ENCODE measurements at places on chromosomes 1 and 21.

- no peak for DNase-seq
Observed at GRCh38 chr1:27719286-27720251, 6.2 kb upstream of the FAM76A start.

- no peak for DNase-seq
Observed at GRCh38 chr1:22284906-22285548, 142.1 kb upstream of the WNT4 start.

DNA sequence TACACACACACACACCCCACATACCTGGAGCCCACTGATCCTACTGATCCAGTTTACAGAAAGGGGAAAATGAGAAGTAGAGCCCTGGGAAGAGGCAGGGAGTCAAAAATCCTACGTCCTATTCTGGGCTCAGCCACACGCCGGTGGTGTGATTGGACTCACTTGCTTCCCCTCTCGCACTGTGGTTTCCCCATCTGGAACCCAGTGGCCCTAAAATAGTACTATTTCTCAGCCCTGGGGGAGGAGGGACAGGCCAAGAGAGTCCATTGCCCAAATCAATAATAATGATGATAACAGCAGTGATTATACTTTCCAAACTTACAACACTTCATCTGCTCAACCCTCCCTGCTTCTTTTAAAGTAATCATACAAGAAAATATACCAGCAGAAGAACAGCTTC, 2.9 kb upstream of the PIGR start:
- DNase-seq, result no peak

GRCh38 chr1:67792741-67793458, 40.4 kb downstream of the GNG12 start:
- DNase-seq, result no peak
